ENCODE measurements at places on chromosomes 5 and 9.

DNA sequence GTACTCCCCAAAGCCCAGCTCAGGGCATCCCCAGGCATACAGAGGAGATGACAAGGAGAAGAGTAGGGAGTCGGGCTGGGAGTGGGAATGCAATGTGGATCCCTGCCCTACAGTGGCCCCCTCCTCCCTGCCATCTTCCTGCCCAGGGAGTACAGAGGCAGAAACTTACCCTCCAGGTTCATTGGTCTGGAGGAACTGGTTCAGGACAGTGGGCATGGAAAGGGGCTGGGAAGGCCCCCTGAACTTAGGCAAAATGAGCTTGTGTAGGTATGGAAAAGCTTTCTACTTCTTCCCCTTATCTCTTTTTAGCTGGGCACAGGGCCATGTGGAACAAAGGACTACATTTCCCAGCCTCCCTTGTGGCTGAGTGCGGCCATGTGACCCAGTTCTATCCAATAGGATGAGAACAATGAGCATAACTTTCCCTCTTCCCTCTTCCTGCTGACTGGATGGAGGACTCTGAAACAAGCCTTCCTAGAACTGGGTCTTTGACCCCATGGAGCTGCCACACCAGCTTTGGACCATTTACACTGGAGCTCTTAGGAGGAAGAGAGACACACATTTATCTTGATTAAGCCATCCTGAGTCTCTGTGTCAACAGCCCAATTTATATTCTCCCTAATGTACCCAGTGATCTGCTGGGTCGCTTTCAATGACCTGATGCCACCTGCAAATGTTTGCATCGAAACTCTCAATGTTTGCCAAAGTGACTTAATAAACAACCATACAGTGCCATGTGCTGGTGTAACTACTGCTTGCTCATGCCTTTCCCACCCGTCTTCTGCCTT, 25.0 kb upstream of the HMCN2 start:
- no peak for DNase-seq

GRCh38 chr5:149298163-149298562, 26.5 kb downstream of the AFAP1L1 start:
- no peak for DNase-seq

DNA sequence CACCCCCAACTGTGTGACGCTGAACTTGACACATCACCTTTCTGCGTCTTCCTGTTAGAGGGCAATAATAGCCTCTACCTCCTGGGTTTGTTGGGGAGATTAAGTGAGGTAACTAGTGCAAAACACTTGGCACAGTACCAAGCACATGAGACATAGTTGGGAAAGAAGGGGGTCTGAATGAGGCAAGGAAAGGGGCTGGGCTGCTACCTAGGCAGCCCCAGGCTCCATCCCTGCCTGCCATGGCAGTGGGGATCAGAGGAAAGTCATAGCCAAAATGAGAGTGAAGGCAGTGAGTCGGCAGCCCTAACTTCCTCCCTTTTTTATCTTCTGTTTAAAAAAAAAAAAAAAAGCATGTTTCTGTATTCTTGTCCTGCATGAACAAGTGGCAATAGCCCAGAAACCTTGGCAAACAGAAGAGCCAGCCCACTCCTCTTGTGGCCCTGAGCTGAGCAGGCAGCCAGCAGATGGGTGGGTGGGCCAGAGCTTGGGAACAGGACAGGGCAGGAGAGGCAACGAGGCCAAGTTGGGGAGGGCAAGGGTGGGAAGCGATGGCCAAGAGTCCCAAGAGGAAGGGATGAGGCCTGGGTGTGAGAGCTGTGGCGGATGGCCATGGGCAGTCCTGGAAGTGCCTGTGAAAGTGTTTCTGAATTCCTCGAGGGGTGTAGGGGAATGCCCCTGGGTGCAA, 11.4 kb downstream of the CAMK2A start:
- DNase-seq: no peak

GRCh38 chr9:88342246-88342645, 46.0 kb upstream of the SPIN1 start:
- DNase-seq: no peak

DNA sequence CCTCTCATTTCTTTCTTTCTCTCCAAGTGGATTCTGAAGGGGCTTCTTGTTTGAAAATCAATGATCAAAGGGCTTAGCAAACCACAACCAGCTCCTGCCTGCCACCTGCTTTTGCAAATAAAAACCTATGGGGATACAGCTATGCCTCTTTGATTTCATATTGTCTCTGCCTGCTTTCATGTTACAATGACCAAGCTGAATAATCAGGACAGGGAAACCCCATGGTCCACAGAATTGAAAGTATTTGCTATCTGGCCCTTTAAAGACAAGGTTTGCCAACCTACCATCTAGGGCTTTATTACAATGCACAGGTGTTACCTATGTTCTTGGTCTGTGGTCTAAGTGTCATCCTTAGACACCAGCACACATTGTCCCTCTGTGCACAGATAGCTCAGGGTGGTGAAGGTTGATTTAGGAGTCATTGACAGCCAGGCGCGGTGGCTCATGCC, 28.8 kb upstream of the PLIN2 start:
- no peak for DNase-seq

DNA sequence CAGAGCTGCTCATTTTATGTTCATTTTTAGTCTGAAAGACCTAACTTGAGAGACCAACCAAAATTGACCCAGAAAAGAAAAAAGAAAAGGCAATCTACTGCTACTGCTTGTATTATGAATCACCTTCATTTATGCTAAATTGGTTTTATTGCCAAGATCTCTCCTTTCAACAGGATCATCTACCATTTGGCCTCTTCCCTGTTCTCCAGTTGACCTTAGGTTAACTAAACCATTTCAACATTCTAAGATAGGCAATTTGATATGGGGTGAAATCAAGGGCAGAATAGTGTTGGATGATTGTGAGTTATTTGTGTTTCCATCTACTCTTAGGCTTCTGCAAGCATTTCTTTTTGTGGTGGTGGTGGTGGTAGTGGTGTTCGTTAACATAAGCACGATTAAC, 48.3 kb upstream of the POU4F3 start:
- DNase-seq: no peak

GRCh38 chr5:21152611-21153010, 1164.6 kb upstream of the CDH18 start:
- peak; percentile 9 for DNase-seq

DNA sequence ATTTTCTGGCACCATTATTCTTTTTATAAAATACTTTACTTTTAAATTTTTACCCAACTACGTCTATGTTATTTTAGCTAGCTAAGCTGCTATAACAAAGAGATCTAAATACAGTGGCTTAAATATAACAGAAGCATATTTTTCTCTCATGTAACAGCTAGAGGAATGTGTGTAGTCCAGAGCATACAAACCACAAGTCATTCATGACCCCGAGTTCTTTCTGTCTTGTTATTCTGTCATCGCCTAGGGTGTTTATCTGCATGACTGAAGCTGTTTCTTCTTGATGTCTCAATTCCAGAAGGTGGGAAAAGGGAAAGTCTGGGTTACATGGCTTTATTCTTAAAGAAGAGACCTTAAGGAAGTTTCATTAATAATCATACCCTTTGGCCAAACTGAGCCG, 136.9 kb upstream of the RFX3 start:
- no peak for DNase-seq

DNA sequence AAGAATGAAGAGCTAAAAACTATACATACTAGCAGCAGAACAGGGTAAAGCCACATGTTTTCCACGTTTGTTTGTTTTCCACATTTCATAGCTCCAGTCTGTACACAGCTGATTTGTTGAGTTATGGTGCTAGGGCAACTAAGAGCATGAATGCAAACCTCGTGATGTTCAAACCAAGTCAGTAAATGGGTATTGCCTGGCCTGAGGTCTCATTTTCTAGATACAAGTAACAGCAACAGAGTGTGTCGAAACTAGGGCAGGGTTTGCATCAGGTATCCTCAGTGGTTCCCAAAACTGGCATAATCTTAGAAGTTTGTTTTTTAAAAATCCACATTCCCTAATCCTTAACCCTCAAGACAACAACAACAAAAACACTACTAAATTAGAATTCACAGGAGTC, 89.3 kb downstream of the CEMIP2 start:
- DNase-seq: no peak

GRCh38 chr9:33637881-33638280, 113.8 kb downstream of the ANKRD18B start:
- DNase-seq: no peak

Data from AG04449 (cell line).